ENCODE measurements at places on chromosomes 6 and 20.

DNA sequence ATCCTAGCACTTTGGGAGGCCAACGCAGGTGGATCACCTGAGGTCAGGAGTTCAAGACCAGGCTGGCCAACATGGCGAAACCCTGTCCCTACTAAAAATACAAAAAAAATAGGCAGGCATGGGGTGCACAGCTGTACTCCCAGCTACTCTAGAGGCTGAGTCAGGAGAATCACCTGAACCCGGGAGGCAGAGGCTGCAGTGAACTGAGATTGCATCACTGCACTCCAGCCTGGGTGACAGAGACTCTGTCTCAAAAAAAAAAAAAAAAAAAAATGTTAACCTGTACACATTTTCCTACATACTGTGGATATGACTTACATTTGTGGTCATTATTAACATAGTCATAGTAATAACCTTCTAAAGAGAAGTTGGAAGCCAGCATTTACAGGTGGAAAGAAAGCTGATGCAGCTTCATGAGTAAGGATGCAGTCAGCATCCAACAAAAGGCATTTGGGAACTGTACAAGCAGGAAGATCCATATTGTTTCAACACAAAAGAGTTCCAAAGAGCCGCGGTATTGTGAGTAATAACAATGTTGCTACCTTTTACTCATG is 186.2 kb downstream of the GPX5 start:
- DNase-seq = no peak

DNA sequence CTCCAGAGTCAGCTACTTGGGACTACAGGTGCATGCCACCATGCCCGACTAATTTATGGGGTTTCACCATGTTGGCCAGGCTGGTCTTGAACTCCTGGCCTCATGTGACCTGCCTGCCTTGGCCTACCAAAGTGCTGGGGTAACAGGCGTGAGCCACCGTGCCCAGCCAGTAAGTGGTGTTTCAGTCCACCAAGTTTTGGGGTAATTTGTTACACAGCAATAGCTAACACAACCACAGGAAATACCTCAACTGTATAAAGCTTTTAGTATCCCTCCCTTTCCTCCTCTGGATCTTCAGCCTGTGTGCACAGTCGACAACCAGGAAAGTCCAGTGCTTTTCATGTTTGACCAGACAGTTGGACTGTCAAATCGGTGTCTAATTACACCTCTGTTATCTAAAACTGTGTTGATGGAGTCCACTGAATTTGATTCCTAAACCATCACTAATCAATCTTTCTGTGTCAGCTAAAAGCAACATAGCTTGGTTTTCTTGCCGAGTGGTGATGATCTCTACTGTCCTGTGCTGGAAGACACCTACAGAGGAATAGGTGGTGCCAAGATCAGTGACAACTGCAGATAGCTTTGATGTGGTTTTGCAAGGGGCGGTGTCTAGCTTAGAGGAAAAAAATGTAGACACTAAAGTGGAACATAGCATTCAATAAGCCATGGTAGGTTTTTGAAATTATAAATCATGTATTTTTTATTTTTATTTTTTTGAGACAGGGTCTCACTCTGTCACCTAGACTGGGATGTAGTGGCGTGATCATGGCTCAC is 22.2 kb upstream of the ZBTB2 start:
- no peak for DNase-seq

DNA sequence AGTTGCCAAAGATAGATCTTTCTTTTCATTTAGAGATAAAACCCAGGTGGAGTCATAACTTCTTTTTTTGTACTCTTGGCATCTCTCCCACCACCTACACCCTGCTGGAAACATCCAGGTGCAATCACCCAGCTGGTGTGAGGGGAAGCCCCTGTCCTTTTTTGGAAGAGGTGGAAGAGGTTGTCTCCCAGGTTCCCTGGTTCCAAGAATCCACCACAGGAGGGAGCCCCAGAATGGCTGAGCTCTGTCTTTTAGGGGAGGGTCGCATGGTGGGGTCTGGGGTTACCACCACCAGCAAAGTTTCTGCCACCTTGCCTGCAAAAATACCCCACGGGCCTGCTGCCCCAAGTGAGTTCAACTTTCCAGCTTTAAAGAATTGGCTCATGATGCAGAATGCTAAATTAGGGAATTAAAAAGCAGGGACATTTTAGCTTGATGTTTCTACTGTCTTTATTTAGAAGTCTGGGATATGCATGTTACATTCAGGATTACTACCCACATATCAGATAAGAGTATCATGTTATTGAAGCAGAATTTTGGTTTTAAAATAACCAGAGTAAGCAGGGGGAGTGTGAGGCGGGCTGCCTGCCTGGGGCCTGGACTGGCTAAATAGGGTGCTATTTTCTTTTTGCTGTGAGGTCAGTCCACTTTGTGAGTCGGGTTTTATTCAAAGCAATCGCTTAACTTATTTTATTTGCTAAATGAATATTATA is 11.0 kb downstream of the SMOC2 start:
- no peak for DNase-seq

DNA sequence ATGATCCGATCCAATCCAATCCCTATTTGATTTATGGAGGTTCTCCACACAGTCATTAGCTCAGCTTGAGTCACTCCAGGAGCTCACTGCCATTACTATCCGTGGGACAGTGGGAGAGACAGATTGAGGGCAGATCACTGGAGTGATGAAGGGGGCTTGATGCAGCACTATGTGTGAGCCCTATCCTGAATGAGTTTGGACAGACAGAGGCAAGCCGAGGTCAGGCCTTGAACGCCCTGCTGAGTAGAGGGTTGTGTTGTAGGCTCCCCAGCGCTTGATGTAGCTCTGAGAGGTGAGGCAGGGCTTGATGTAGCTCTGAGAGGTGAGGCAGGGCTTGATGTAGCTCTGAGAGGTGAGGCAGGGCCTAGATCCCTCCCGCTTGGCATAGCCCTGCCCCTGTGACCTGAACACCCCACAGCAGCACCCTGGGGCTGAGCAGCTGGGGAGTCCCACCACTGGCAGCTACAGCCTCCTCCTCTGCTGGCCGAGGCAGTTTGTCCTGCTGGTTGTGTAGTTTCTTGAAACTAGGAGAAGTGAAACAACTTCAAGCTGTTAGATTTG is 58.7 kb downstream of the ZFAND3 start:
- DNase-seq = no peak

GRCh38 chr6:109053336-109053735 is 41.3 kb downstream of the SESN1 start:
- no peak for DNase-seq

DNA sequence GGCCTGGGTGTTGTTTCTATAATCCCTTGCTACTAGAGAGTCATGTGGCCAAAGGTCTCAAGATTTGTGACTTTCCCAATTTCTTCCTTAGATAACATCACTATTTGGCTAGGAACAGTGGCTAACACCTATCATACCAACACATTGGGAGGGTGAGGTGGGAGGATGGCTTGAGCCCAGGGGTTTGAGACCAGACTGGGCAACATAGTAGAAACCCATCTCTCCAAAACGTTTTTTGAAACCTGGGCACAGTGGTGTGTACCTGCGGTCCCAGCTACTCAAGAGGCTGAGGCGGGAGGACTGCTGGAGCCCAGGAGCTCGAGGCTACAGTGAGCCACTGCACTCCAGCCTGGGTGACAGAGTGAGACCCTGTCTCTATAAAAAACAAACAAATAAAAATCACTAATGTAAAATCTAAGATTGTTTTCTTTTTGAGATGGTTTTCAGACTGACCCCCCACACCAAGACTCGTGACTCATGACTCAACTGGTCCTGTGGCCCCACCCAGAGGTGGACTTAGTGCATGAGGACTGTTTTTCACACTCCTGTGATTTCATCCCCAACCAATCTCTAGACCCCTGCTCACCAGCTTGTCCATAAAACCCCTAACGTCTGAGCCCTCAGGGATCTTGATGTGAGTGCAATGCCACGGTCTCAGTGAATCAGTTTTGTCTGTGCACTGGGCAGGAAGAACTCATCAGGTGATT is 48.3 kb upstream of the KIF16B start:
- no peak for DNase-seq

- DNase-seq = no peak
Measured at GRCh38 chr20:52864916-52865605, 107.1 kb upstream of the TSHZ2 start.

DNA sequence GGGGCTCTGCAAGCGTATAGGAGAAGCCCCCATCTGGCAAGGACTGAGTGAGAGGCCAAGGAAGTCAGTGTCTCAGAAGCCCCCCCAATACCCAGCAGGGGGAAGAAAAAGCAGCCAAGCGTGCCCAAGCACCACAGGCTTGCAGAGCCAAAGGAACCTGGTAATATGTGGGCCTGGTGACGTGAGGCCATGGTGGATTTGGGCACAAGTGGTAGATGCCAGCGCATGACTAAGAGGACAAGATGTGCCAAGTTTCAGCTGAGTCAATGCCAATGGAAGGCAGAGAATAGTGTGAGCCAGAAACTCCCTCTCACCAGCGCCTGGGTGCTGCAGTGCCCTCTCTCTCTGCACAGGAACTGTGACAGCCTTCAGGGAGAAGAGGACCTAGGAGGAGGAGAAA is 110.0 kb downstream of the QRSL1 start:
- DNase-seq = no peak

DNA sequence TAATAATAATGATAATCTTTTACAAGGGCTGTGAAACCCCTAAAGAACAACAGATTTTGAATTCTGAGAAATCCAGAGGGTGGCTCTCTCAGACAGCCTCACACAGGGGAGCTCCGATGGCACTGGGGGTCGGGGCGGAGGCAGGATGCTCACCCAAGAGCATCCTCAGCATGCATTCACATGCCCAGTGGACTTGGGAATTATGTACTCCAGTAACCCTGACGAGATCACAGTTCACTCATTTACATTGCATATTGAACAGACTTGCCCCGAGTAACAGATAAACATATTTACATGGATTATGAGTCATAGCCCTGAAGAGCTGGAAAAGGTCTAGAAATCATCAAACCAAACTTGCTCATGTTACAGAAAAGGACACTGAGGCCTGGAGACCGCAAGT is 482.7 kb upstream of the JARID2 start:
- DNase-seq = no peak

- DNase-seq = no peak
Measured at GRCh38 chr6:17491416-17492142, 98.2 kb downstream of the CAP2 start.

Measured in left hindlimb (tissue), 1 donor.